Osteoblast (primary cell): ENCODE measurements at places on chromosomes 3 and 15. TPM values are rescaled to one million over a fixed set of nuclear protein-coding genes. Genes with fewer than 3 reads are reported as not detected.
A peak's percentile ranks its signal among the peaks of the same experiment; 100 is the strongest.

GRCh38 chr3:42704136-42704841 is 1.7 kb upstream of the HHATL start:
- H3K27me3 ChIP-seq: peaks cover 2% of the 10 kb centered on the region
- no peaks in the 10 kb centered on the region for H3K4me1 ChIP-seq
- no peak overlapping the region for H3K4me3 ChIP-seq
- H3K27ac ChIP-seq: no peak overlapping the region
- H3K36me3 ChIP-seq: no peaks in the 10 kb centered on the region

GRCh38 chr15:39595338-39596221 is 14.7 kb downstream of the THBS1 start:
- H3K4me3 ChIP-seq: no peak overlapping the region
- no peak for DNase-seq
- peaks cover 60% of the 10 kb centered on the region for H3K36me3 ChIP-seq
- H3K4me1 ChIP-seq: no peaks in the 10 kb centered on the region
- peak overlapping the region; percentile 48 for H3K27ac ChIP-seq
- H3K27me3 ChIP-seq: no peaks in the 10 kb centered on the region

DNA sequence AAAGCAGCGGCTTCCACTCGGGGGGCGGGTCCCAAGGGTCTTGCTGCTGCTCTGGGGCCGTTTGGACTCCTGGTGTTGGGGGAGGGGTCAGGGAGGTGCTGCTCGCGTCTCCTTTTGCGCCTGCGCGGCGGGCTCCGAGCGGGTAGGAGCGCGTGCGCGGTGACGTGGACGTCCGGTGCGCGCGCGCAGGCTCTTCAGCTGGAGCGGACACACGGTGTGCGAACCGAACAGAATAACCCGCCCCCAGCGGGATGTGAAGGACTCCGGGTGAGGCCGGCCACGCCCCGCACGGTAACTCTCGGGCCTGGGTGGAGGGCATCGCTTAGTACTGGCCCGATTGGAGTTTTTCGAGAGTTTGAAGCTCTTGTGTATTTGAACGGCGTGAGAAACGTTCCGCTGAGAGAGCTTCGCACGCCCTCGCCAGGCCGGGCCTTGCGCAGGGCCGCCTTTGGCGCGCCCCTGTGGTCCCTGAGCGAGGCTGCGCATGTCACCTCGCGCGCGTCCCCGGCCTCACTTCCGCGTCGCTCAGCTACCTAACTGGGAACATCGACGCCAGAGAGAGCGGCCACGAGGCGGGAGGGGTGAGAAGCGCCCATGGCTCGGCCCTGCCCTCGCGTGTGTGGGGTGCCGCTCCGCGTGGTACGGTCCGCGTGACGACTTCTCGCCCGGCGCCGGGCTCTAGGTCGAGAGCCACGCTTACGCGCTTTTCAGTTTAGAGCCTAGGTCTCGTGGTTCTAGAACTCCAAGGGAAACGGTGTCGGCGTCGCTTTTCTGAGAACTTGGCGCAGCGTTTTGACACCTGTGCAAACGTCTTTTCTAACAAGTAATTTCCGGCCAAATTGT is at the start of gene MGA:
MGA (plus strand) TSS at position 171 of the 843 bp plus-strand sequence.
- DNase-seq: peak; percentile 96
- H3K27ac ChIP-seq: peak within 1 kb of the TSS; percentile 74
- H3K36me3 ChIP-seq: no peaks in the 10 kb centered on the region
- H3K4me3 ChIP-seq: peak within 1 kb of the TSS; percentile 77

- no peak overlapping the region for H3K27ac ChIP-seq
- peaks cover 2% of the 10 kb centered on the region for H3K36me3 ChIP-seq
- DNase-seq: no peak
- H3K4me1 ChIP-seq: no peaks in the 10 kb centered on the region
Measured at GRCh38 chr15:90022905-90023700, 22.0 kb downstream of the ZNF710 start.

DNA sequence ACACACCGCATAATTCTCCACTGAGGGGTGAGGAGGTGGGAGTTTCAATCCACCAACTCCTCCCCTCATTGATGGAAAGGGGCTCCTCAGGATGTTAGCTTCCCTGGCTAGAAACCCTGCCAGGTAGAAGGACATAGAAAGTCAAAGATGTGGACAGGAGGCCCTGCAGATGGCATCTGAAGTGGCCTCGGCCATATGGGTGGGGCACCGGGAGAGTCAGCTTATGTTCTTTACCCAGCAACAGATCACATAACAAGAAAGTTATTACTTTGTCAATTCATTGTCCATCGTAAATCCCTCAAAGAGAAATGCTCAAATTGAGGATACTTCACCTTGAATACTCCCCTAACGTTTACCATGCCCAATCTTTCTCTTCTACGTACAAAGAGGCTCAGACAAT is 97.3 kb upstream of the ARHGEF3 start:
- H3K36me3 ChIP-seq: no peaks in the 10 kb centered on the region
- no peaks in the 10 kb centered on the region for H3K4me1 ChIP-seq
- H3K4me3 ChIP-seq: no peak overlapping the region
- H3K27ac ChIP-seq: no peak overlapping the region
- no peak for DNase-seq
- H3K27me3 ChIP-seq: no peaks in the 10 kb centered on the region

DNA sequence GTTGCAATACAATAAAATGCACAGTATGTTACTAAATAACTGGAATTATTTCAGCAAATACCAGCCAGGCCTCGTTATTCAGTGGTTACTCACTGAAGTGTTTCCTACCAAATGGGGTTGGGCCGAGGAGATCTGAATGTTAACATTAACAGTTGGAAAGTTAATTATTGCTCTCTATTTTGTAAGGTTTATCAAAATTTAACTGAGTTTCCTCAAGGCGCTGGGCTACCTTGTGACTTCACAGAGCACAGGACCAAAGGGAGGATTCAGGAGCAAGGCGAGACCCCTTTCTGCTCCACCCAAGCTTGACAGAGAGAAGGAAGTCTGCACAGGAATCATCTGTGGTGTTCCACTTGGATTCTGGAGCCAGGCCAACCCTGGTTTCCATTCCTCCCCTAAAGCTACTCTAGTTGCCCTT is 21.6 kb downstream of the ADAMTS9 start:
- H3K27me3 ChIP-seq: no peaks in the 10 kb centered on the region
- no peak for DNase-seq
- no peak overlapping the region for H3K27ac ChIP-seq
- H3K36me3 ChIP-seq: no peaks in the 10 kb centered on the region

WNT7A gene
- not detected in 2 replicates for total RNA-seq
